ENCODE measurements at places on chromosomes 4 and X.

DNA sequence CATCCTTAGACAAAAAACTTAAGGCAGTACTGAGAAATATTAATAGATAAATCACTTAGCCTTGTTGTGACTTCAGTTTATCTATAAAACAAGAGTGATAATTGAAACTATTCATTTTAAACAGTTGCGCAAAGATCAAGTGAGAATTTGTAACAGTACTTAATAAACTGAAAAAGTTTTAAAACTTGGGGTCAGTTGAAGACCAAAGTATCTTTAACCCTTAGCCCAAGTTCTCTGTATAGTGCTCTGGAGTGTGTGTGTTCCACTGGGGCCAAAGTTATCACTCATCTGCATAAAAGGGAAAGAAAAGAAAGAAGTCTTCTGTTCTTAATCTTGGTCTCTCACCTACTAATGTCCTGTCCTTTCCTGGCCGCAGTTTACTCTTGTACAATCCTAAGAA lies 11.3 kb downstream of the SMIM14 start:
- DNase-seq, result no peak

- no peak for DNase-seq
These were observed 5.0 kb downstream of the GRK4 start for GRCh38 chr4:2968381-2968780.

DNA sequence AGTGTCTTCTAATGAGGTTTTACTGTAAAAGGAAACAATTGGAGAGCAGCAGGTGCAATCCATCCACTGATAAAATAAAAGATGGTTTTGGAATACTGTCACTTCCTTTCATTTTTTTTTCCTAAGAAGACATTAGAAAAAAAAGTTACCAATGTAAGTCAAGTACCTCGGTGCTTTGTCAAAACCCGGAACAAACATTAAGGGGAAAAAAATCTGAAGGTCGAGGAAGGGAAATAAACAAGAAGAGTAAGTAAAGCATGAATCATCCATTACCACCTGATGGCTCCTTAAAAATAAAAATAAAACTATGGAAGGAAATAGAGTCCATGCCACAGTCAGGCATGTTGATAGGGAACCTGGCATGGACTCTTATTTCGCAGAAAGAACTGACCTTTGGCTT lies 15.3 kb upstream of the XPNPEP2 start:
- no peak for DNase-seq

GRCh38 chrX:129654652-129655546 lies at the start of gene APLN:
Gene APLN, minus strand, starts transcription at chrX:129654956. Its CDS starts 326 bp downstream, at chrX:129654630.
- DNase-seq, result peak; percentile 53

DNA sequence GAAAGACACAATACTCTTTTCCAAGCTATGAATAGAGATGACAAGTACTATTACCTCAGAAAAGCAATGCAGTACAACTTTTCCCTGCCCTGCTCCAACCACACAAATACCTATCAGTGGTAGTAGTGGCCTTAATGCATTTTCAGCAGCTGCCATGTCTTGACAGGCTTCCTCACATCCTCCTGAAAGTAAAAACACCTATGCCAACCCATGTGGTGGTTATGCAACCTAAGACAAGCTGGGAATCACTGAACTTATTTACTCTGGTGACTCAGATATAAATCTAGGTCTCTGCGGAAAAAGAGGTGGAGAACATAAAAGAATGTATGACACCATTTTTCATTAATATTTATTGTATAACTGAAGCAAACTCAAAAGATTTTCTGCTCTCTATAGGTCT lies 14.5 kb downstream of the WDFY3 start:
- no peak for DNase-seq

GRCh38 chr4:78441756-78442155 lies 109.8 kb upstream of the ANXA3 start:
- DNase-seq, result no peak

- DNase-seq, result no peak
These were observed 55.7 kb upstream of the CLNK start for GRCh38 chr4:10740251-10740650.

- no peak for DNase-seq
These were observed 67.7 kb downstream of the UGT2A3 start for GRCh38 chr4:68883870-68884269.

DNA sequence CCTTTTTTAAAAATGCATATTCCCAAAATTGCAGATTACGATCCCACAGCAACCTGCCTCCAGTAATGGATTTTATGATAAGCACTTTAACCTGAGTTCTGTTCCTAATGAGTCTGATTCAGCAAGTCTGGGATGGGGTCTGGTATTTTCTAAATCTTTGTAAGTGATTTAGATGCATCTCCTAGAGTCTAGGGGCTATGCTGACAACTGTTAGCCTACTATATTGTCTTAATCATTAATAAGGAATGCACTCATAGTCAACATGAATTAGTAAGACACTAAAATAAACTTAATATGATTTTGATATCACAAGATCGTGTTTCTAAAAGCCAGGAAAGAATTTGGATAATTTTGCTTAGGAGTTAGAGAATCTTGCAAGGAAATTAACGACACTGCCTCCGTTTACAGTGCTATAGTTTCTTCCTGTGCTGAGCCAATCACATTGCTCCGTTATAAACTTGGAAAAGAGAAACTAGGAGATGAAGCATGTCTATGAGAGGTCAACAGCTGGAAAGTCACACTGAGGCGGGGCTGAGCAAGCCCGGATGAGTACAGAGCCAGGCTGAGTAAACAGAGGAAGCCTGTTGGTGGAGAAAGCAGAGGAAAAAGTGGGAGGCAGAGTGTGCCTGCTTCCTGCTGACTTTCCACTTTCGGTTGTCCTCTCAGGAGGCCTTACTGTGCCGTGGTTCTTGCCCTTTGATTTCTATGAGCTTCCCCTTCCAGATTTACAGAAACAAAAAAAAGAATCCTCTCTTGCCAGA lies 5.4 kb downstream of the SCARB2 start:
- DNase-seq, result no peak

GRCh38 chr4:123300222-123301039 lies 96.2 kb upstream of the SPRY1 start:
- no peak for DNase-seq

DNA sequence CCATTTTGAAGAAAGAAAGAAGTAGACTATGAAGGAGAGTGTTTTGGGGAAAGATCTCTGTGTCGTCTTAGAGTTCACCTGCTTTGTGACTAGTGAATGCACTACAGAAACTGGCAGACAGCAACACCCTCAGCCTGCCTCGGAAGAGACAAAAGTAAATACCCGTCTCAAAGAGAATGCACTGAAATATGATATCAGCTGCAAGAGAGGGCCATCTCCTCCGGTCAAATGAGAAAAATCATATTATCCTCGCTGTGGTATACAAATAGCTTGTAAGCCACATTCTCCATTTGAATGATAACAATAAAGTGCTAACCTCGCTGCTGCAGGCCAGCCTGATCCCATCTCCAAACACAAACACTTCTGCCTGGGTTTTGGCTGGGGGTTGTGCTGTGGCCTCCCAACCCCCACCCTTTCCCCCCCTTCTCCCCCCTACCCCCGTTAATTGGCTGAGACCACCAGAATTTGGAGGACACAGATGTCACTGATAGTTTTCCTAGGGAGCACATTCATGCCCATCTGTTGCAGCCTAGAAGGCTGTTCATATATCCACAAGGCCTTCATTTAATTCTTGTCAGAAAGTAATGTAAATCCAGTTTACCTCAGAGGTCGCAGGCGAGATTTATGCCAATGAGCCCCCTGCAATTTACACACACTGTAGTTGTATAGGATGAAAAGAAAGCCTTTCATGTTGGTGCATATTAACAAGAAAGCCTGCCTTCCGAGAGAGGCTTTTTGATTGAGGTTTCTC lies 46.3 kb downstream of the ALPK1 start:
- no peak for DNase-seq

DNA sequence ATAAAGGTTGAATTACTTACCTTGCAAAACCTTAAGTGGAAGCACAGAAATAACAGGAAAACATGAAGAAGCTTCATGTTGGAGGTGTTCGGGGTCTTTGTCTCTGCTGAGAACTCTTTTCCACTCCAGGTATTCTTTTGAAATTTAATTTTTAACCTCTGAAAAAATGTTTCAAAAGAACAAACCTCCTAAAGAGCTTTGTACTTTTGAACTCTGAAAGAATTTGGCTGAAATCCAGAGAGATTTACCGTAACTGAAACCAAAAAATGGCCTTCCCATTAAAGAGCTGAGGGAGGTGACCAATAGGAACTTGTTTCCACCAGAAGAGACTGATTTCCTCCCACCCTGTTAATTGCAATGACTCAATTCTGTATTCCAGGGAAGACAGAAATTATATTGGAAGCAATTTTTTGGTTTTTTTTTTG lies at the start of gene CFI:
TSS of gene CFI (minus strand) at position 105 of the 425 bp plus-strand sequence. CDS start at position 77, 28 bp downstream.
- DNase-seq, result no peak

DNA sequence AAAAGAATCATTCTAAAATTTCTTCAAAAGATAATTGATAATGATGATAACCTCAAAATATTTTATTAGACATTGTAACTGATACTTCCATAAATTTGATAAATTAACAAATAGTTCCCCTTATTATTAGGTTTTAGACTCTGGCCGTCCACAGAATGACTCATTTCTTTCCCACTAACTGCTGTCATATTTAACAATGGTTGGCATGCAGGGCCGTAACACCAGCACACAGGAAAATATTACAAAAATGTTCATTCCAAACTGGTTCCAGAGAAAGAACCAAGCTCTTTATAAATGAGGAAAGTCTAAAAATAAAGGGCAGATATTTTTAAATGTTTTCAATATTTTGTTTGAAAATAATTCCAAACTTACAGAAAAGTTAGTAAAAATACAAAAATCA lies 28.2 kb downstream of the WDFY3 start:
- DNase-seq, result no peak

DNA sequence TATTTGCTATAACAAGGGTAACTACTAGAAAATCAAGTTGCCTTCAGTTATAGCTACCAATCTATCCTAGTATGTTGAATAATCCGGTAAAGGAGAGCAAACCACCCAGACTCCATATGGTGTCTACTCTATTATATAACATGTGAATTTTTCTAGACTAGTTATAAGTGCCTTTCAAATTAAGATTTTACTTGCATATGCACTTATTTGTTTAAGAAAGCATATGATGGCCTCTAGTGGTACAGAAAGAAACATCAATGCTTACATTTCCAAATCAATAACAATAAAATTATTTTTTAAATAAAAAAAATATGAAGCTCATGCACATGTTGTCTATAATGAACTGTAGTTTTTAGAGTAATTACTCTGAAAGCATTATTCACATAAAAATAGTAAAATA lies 1516.4 kb upstream of the PABPC4L start:
- no peak for DNase-seq

- DNase-seq, result no peak
These were observed 857.0 kb upstream of the HTR2C start for GRCh38 chrX:113726898-113727297.

DNA sequence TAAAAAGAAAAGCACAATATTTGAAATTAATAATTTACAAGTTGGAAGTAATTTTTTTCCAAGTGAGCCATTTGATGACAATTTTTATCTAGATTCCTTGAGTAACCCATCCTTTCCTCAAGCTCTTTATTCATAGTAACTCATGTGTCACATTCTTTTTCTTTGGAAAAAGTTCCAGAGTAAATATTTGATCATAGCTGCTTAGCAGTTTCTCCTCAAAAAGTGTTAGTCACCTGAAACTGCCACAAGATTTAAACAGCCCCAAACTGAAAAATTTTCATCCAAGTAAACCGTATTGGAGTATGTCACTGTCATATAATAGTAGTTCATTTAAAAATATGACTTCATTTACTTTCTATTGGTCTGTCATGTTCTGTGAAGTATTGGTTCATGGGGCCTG lies 94.6 kb upstream of the CASK start:
- DNase-seq, result no peak

GRCh38 chr4:7134737-7135388 lies 57.5 kb upstream of the SORCS2 start:
- DNase-seq, result no peak

DNA sequence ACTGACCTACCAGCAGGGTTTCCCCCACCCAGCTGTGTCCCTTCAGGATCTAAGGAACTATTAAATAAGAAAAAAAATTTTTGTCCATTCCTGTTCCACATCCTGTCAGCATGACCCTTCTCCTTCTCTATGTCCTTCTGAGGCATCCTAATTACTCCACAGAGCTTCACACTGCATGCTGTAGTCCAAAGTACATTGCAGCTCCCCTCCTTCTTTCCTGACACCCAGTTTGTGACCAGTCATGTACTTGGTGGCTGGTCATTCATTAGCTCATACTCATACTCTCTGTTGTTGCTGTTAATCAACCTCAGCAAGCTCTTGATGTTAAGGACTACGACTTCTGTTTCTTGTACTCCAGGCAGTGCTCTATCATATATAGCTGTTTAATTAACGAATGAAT lies 2.4 kb upstream of the EGF start:
- no peak for DNase-seq

GRCh38 chr4:145936997-145937901 lies 1.4 kb downstream of the ZNF827 start:
- peak; percentile 86 for DNase-seq

GRCh38 chrX:28670074-28670473 lies 82.8 kb downstream of the IL1RAPL1 start:
- no peak for DNase-seq

DNA sequence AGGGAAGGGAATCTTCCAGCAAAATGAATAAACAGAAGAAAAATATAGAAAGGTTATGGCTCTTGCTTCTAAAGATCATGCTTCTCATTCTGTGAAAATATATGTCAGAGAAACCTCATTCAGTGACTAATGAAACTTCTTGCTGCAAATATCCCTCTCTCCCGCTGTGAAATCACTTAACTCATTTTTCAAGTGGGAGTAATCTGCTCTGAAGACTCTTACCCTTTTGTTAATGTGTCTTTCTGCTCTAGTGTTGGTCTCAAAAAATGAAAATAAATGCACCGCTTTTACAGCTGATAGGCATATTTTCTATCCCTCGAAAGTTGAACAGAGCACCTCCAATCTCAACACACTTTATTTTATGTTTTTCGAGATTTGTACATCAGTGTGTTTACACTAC lies 252.3 kb downstream of the NLGN4X start:
- DNase-seq, result no peak

DNA sequence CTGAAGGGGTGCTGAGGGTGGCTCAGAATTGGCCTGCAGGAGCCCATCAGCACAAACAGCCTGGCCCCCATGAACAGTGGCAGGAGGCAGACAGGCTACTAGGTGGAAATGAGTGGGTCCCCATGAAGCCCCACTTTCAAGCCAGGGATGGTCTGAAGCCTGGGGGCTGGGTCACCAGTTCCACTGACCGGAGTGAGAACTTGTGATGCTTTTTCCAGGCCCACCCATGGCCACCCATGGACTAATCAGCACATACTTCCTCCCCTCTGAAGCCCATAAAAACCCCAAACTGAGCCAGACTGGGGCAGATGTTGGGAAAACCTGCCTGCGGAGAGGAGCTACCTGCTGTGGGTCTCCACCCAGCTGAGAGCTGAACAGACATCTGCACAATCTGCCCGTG lies 284.1 kb downstream of the EVC2 start:
- DNase-seq, result no peak

GRCh38 chrX:31546126-31546525 lies 474.3 kb upstream of the FTHL17 start:
- DNase-seq, result peak; percentile 64
